ENCODE measurements at places on chromosomes 16 and 17.
A peak's percentile ranks its signal among the peaks of the same experiment; 100 is the strongest.

- DNase-seq, result no peak
These were observed 32.5 kb upstream of the MYO18A start for GRCh38 chr17:29212681-29213121.

DNA sequence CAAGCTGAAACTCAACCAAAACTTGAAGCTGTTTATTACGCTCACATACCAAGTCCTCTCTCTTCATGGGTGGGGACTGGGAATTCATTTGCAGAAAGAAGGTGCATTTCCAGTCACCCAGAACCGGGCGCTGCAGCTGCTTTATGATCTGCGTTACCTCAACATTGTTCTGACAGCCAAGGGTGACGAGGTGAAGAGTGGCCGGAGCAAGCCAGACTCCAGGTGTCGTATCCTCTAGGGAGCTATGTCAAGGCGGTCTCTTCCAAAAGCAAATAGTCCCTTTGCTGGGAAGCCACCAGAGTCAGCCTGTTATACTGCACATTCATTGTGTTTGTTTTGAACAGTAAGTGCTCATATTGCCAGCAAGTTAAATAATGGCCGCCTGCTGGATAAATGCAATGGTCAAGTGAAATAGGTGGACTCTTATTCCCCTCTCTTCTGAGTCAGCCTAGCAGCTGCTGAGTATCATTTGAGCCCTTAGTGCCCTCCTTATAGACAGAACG, 12.7 kb downstream of the COG1 start:
- no peak for DNase-seq

GRCh38 chr17:15422392-15422965, 44.9 kb downstream of the CDRT4 start:
- no peak for DNase-seq

DNA sequence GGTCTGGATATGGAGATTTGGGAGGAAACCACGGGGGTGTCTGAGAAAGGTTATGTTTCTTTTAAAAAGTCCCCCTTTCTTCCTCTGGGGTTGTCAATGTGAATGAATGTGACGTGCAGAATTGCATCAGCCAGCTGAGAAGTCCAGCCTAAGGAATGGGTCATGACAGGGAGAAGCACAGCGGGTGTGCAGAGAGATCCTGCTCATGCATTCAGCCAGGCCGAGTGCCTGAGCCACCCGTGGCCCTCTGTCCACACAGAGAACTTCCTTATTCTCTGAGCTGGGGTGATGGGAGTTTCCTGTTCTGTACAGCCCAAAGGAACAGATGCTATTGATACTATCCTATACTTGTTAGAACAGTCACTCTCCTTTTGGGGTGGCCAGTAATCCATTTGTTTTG, 117.9 kb downstream of the CPPED1 start:
- peak; percentile 76 for DNase-seq

DNA sequence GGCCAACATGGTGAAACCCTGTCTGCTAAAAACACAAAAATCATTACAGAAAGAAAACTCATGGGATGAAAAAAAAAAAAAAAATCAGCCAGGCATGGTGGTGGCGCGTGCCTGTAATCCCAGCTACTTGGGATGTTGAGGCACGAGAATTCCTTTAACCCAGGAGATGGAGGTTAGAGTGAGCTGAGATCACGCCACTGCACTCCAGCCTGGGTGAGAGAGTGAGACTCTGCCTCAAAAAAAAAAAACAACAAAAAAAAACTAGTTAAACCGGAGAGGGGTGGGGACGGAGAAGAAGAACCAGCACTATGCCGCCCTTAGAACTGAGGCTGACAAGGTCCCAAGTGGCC, 7.4 kb upstream of the NOTUM start:
- DNase-seq, result no peak

- no peak for DNase-seq
These were observed 10.5 kb downstream of the C17orf75 start for GRCh38 chr17:32331243-32332040.

DNA sequence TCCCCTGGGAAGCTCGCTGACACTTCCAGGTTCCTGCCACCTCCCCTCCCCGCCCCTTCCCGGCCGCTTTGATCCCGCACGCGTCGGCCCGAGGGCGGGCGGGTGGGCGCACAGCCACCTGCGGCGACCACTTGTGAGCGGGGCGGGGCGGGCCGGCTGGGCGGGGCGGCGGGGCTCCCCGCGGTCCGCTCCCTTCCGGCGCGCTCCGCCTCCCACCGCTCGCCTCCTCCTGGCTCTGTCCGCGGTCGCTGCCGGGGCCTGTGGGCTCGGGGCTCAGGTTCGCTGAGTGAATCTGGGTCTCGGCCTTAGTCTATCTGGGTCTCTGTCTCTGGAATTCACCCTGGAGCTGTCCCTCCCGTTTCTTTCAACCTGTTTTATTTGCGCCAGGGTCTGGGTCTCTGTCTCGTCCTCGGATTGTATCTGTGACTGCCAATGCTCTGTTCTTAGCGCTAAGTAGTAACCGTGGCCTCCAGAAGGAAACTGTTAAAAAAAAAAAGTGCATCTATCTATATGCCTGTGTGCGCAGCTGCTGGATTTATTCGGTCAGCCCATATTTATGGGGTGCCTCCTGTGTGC, 2.7 kb upstream of the HES7 start:
- no peak for DNase-seq

GRCh38 chr16:11107780-11108465, 148.1 kb downstream of the SOCS1 start:
- peak; percentile 71 for DNase-seq

GRCh38 chr17:15945527-15946191, 729 bp downstream of the ADORA2B start:
- no peak for DNase-seq

GRCh38 chr17:82440991-82441627, 9.4 kb downstream of the CYBC1 start:
- DNase-seq, result no peak

DNA sequence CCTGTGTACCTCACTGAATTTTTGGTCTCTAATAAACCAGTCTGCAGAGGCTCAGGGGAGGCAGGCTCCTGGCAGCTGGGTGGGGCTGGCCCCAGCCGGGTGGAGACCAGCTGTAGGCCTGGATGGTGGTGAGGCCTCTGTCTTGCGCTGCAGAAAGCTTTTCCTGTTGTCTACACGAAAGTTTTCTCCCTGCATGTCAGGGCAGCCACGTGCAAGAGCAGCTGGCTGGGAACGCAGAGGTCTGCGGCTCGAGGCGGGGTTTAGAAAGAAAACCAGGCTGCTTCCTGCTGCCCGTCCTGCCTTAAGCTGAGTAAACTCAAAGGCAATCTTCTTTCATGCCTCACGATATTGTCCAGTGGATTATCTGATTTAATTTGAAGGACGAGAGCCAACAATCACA, 2.4 kb downstream of the SERPINF1 start:
- peak; percentile 74 for DNase-seq

DNA sequence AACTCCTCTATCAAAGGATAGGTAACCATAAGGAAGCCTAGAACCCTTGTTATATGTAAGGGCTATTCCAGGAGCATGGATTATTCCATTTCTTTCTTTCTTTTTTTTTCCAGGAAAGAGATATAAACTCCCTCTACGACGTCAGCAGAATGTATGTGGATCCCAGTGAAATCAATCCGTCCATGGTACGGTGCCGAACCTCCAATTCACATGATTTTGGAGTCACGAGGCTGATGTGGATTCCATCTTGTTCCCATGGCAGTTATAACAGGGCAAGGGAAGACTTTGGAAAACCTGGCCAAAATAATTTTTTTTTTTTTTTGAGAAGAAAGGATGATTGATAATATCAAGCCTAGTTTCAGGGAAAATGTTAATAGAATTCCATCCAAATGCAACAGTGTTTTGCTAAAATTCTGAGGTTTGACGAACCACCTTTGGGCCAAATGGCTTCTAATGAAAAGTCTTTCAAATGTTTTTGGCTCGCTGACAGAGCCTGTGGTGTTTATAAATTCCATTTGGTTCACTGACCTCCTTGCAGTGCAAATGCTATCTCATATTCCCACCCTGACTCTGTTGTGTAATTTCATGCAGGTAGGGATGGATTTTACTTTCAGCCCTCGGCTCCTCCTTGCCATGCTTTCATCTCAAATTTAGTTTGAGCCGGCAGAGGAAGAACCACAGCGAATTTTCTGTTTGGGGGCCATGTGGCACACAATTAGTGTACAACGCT, 90.0 kb downstream of the SDR42E1 start:
- no peak for DNase-seq

DNA sequence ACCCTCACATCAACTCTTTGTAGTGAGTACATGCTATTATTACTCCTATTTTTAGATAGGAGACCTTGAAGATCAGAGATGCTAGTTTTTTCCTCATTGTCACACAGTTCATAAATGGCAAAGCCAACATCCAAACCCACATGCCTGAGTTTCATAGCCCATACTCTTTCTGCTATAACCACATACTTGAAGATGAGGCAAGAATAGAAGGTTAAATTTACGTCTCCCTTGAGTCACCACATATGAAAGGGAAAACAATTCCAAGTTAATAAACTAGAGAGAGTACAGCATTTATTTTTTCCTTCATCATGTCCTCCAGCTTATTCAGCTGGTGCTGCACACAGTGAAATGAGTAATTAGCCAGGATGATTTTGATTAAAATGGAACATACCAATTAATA, 23.7 kb downstream of the NUDT7 start:
- DNase-seq, result no peak

DNA sequence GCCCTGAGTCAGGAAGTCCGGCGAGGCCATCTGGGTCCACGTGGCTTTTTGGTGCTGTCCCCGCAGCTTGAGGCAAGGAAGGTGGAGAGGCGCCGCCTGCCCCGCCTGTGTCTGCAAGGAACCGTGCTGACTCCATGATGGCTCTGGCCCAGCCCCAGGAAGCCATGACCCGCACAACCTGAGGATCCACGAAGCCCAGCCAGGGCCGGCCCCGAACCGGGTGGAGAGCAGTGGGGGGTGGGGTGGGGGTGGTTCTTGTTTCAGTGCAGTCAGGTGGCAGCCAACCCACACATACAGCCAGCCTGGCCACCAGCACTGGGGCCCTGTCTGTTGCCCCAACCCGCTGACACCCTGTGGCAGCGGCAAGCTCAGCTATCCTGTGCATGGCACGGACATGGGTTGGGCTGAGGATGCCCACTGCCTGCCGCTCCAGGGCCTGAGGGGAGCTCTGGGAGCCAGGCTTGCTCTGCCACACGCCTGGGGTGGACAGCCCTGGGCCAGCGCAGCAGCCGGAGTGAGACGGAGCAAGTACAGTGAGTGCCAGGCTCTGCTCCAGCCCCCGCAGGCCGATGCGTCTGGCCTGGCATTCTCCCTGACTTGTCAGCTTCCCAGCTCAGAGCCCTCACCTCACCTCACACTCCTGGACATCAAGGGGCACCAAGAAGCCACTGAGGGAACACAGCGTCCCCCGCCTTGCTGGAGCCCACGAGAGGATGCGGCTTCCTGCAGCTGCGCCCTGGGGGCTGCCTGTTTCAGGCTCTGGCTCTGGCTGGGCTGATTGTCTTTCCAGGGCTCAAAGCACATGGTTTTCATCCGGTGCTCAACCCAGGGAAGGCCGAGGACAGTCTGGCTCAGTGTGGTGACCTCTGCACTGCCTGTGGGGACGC, 68.8 kb downstream of the LMF1 start:
- DNase-seq, result no peak

DNA sequence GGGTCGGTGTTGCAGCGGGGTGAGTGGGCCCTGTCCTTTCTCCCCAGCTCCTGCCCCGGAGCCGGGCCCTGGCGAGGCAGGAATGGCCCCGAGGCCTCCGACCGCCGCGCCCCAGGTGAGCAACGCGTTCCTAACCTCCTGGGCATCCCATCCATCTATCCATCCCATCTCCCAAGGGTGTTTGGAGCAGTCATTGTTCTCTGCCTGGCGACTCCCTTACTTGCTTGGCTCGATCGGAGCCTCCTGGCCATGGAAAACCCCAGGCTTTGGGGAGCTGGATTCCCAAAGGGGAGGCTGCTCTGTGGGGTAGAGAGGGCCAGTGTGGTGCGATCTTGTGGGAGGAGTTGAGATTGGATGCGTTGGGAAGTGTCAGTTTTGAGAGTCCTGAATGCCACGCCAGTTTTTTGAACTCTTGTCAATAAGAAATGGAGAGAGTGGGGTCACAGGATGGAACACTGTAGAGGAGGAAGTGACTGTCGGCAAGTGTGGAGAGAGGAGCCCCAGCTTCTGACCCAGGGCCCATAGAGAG, 684 bp downstream of the ZFP90 start:
- DNase-seq, result no peak

GRCh38 chr16:88084881-88085280, 133.6 kb downstream of the BANP start:
- DNase-seq, result no peak

DNA sequence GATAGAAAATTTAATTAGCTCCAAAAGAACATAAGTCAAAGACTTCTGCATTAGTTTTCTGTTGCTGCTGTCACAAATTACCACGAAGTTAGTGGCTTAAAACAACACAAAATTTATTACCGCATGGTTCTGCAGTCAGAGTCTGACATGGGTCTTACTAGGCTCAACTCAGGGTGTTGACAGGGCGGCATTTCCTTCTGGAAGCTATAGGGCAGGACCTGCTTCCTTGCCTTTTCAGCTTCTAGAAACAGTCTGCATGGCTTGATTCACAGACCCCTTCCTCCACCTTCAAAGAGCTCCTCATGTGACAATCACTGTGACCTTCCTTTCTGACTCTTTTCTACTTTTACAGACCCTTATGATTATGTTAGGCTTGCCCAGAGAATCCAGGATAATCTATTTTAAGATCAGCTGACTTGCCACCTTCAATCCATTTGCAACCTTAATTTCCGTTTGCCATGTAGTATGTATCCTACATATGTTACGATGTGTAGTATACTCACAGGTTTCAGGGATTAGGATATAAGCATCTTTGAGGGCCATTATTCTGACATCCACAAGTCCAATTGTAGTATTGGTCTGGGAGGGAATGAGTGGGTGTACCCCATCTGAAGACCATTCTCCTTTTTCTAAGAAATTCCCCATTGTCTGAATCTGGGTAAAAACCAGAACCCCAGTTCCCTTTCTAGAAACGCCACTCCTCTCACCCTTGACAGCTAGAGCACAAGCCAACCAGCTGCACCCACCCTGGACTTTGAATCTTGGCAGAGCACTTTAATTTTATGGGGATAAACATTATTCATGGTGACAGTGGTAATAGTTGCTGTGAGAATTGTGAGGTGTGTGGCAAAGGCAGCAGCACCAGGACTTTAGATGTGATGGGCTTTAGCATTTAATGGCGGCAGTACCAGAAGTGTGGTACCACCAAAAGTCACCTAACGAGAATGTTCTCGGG, 265.5 kb downstream of the KCNJ2 start:
- DNase-seq, result no peak

DNA sequence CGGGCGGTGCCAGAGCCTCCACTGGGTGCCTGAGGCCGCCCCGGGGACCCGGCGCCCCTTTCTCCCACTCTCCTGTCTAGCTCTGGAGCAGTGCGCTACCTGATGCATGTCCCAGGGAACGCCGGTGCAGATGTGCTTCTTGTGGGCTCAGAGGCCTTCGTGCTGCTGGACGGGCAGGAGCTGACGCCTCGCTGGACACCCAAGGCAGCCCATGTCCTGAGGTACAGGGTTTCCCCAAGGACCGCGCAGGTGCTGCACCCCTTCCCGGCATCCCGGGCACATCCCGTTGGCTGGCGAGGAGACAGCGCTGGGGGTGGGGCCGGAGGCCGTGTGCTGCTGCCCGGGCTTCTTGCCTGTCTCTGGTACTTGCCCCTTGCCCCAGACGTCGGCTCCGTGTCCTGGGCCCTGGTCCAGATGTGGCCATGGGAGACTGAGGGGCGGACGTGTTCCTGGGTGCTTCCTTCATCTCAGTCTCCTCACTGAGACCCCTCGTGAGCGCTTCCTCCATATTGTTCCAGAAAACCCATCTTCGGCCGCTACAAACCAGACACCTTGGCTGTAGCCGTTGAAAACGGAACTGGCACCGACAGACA, 12.5 kb downstream of the RGS11 start:
- no peak for DNase-seq

- peak; percentile 58 for DNase-seq
These were observed 32.5 kb downstream of the WIPF2 start for GRCh38 chr17:40251576-40251975.

Data from brain microvascular endothelial cell (primary cell).